ENCODE measurements at places on chromosomes 12 and 14.

DNA sequence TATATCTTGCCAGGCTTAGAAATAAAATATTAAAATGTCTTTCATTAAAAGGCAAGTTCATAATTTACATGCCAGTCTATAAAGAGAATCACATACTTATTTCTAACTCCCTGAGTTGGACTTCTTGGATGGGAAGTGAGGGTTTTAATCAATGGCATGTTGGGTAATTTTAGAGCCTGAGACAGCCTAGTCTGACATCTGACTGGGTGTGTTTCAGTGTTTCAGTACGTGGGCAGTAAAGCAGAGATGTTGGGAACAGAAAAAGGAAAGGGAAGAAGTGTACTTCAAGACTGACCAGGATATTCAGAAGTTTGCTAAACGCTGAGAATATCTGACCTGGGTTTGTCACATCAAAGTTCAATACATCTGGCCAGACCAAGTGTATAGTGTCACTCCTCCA, 171.8 kb downstream of the BTG1 start:
- DNase-seq: no peak

- no peak for DNase-seq
Measured at GRCh38 chr12:40145896-40146295, 40.0 kb upstream of the SLC2A13 start.

GRCh38 chr12:89721291-89721987, 12.8 kb upstream of the ATP2B1 start:
- no peak for DNase-seq

DNA sequence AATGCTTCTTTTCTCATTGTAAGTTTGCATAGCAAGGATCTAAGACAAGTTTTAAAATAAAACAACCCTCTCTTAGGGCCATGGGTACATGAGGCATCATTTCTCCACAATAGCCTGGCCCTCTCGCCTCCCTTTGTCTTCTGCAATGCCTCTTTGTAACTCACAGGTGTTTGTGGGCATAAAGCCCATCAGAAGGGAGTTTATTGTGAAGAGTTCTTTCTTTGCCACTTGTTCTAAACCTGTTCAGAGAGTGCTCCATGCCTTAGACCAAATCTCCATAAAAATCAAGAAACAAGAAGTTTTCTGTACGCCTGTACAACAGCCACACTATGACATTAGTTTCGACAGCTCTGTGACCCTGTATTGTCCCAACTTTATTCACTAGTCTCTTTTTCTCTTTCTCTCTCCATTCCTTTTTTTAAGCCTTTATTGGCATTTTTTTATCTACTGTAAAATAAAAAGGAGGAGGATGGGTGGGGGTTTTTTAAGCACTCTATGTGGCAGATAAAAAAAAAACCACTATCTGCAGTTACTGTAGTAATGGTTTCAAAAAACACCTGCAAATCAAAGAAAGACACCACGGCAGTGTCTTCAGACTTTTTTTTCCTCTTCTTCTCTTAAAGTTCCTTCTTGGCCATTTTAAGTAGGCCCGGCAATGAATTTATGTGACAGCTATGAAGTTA, 1.6 kb downstream of the C12orf42 start:
- no peak for DNase-seq

DNA sequence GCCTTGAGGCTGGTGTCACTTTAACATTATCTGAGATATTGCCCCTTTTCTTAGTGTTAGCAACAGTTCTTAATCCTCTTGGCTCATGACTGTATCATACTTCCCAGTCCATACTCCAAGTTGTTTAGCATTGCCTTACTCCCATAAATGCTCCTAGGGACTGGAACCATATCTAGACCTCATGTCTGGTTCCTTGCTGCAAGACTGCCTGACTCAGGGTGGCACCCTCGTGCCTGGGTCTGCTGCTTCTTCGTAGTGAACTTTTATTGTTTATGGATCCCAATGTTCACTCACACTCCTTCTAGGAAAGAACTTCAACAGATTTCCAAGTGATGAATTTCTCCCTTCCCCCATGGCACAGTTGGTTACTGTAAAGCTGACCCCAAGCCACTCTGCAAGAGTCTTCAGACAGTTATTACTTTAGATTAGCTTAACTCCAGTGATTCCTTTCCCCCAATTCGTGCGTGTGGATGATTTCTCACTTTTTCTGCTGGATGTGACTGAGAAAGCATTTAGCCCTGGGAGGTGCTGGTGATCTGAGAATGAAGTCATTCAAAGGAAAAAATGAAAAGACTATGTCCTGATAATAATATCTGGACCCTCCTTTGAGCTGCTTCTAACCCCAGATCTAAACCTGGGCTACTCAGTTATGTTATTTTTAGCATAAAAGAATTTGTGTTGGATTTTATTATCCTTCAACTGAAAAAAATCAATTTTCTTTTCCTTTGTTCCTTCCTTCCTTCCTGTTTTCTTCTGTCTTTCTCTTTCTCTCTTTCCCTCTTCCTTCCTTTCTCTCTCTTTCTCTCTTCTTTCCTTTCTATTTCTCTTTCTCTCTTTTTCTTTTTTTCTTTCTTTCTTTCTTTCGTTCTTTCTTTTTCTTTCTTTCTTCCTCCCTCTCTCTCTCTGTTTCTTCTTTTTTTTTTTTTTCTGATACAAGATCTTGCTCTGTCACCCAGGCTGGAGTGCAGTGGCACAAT, 47.5 kb upstream of the PPP1R12A start:
- DNase-seq: no peak

DNA sequence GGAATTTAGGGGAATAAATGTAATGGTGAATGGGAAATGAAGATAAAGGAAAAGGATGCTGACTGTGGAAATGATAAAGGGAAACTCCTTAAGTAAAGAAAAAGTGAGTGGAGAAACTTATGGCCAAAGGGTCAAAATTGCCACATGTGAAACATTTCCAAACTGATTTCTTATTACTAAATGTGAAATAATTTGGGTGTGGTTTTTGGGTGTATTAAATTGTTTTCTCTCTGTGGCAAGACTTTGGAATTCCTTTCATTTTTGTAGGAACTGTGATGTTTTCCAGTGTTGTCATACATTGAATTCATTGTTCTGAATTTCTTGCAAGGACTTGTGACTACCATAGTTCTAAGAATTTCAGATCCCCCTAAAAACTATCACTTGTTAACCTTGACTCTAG, 1891.5 kb upstream of the SEL1L start:
- no peak for DNase-seq

- DNase-seq: no peak
Measured at GRCh38 chr14:45426685-45427282, 173.8 kb upstream of the MIS18BP1 start.

- DNase-seq: no peak
Measured at GRCh38 chr12:45948546-45948945, 41.8 kb downstream of the SCAF11 start.

DNA sequence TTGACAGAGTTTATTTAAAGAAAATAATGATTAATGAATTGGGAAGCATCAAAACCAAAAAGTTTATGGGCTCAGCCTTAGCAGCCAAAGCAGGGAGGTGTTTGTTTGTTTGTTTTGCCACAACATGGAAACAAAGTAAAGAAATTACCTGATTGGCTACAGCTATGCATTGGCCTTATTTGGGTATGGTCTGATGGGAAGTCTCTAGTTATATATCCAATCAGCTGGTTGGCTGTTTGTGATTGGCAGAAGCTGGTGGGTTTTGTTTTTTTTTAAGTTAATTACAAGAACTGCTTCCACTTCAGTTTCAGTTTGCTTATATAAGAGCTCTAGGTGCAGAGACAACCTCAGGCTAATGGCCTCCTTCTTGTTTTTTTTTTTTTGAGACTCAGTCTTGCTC, 4.6 kb upstream of the LEMD3 start:
- no peak for DNase-seq

DNA sequence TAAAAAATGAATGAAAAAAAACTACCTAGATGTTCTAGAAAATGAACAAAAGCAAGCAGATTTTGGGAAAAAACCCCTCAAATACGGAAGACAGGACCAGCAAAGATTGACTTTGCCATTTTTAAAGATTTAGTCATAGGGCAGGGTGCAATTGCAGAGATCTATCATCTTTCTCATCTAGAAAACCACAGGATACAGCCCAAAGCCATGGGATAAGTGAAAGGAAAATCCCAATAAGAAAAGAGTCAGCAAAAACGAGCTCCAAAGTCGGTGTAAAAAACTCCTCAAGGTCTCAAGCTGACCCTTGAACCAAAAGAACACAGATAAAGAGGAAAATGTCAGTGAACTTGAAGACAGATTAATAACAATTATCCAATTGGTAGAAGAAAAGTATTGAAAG, 28.0 kb downstream of the CEP290 start:
- DNase-seq: no peak

GRCh38 chr12:70005864-70006618, 181.0 kb downstream of the MYRFL start:
- no peak for DNase-seq

DNA sequence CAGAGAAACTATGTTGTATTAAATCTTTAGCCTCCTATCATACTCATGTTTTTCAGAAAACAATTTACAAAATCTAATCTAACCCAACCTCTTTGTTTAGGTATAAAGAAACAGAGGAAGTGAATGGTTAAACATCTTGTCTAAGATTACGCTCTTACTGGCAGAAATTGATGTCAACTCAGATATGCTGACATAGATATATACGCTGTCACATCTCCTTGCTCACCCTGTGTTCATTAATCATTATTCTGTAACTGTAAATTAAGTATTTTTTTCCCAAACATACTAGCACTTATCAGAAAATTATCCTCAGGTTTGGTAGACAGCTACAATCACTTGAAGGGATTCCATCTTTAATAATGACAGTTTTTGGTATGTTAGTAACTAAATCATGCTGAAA, 1127.6 kb upstream of the SEL1L start:
- DNase-seq: no peak

- DNase-seq: no peak
Measured at GRCh38 chr14:49879646-49880204, 13.2 kb upstream of the ARF6 start.

DNA sequence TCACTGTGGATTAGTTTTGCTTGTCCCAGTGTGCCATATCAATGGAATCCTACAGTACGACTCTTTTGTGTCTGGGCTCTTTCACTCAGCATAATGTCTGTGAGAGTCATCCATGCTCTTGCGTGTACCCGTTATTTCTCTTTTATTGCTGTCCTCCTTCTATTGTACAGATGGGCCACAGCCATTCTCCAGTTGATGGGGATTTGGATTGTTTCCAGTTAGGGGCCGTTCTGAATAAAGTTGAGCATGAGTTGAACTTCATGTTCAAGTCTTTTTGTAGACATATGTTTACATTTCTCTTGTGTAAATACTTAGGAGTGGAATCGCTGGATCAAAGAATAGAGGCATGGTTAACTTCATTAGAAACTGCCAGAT, 38.3 kb downstream of the MYO1H start:
- DNase-seq: no peak

DNA sequence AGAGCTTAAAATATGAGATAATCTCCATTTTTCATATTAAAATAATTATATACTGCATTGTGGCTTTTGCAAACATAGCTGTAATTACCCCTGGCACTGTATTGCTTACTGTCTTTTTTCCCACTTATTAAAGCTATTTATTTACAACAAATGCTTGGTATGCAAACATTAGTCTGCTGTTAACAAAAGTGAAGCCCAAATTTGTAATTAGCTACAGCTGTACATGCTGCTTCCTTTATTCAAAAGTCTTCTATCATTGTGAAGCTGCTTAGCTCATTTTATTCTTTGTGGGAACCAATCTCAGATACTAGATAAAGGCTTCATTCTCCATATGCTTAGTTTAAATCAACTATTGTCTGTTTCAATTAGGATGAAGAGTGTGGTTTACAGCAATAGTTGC, 425.8 kb upstream of the FOXG1 start:
- DNase-seq: no peak

DNA sequence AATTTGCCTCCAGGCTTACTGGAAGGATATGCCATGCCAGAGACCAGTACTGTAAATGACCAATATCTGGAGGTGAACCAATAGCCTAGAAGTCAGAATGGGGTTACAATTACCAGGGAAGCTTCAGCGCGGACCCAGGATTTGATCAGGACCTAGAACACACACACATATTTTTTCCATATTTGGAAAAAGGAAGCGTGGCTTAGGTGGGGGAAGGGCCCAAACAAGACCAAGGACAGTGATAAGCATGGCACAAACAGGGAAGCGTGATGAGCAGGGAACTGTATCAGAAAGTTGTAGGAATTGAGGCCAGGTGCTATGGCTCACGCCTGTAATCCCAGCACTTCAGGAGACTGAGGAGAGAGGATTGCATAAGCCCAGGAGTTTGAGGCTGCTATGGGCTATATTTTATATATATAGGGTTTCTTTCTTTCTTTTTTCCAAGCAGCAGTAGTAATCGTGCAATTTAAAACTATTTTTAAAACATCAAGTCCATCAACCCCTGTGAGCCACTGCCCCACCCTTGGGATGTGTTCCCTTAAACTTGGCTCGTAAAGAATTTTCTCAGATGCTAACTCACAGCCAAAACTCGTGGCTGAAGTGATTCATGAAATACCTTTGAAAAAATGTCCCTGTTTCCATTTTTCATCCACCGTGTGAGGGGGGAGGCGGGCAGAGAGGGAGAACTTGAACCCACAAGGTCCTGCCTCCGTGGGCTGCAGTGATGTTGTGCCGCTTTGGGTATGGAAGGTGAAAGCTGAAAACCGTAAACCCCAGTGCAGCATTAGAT, 16.7 kb downstream of the HRK start:
- no peak for DNase-seq

DNA sequence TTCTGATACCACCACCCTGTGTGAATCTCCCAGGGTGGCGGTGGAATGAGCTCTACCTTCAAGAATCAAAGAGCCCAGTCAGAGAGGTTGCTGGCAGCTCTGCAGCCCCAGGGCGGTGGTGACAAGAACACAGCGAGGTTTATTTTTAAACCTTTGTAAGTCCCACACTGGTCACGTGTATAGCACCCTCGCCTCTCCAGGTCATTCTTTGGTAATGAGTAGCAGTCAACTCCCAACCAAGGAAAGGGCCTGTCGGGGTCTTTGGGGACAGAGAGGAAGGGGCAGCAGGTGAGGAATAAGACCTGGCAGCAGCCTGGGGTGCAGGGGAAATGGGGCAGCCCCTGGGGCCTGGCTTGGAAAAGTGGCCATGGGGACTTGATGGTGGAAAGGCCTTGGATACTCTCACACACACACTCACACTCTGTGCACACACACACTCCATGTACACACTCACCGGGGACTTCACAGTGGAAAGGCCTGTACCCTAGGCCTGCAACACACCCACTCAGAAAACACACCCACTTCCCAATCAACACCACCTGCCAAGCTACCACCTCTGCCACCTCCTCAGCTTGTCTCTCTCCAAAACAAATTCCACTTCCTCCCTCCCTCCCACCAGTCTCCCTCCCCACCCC, 178.6 kb downstream of the DPF3 start:
- DNase-seq: no peak

GRCh38 chr12:108369736-108370396, 30.8 kb upstream of the CMKLR1 start:
- DNase-seq: no peak

GRCh38 chr12:110102255-110102654, 21.9 kb upstream of the IFT81 start:
- no peak for DNase-seq

Data from omental fat pad (tissue), 4 donors.